ENCODE measurements at places on chromosomes 6 and 20.
A peak's percentile ranks its signal among the peaks of the same experiment; 100 is the strongest.

DNA sequence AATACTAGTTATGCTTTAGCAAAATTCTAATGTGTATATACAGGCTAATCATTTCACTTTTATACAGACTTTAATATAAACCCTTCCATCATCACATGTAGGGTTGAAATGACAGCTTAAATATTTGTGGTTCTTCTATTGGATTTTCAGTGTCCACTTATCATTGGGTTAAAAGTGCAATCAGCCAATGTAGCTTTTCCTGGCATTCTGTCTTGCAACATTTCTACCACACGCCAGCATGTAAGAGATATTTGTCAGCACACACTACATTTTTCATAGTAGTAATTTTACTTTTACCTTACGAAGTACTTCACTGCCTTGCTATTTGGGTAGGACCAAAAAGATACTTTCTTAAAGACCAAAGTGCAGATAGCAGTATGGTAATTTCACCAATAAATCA is 252.0 kb downstream of the TBX18 start:
- DNase-seq, result no peak

DNA sequence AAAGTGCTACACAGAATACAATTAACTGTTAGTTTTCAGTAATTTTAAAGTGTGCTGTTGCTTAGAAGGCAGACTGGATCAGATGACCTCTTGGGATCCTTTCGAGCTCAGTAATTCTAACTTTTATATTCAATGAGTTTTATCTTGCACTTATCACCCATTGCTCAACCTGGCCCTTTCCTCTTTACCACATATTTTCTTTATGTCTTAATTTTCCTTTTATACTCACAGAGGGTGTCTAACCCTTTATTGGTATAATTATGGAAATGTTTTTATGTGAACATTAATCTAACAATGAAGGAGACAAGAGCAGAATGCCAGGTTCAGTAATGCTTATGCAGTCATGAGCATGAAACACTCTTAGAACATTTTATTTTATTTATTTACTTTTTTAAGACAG is 39.7 kb upstream of the CARMIL1 start:
- DNase-seq, result no peak

GRCh38 chr6:111918825-111919224 is 45.6 kb upstream of the FYN start:
- no peak for DNase-seq

GRCh38 chr6:22041797-22042480 is 254.9 kb downstream of the PRL start:
- no peak for DNase-seq

DNA sequence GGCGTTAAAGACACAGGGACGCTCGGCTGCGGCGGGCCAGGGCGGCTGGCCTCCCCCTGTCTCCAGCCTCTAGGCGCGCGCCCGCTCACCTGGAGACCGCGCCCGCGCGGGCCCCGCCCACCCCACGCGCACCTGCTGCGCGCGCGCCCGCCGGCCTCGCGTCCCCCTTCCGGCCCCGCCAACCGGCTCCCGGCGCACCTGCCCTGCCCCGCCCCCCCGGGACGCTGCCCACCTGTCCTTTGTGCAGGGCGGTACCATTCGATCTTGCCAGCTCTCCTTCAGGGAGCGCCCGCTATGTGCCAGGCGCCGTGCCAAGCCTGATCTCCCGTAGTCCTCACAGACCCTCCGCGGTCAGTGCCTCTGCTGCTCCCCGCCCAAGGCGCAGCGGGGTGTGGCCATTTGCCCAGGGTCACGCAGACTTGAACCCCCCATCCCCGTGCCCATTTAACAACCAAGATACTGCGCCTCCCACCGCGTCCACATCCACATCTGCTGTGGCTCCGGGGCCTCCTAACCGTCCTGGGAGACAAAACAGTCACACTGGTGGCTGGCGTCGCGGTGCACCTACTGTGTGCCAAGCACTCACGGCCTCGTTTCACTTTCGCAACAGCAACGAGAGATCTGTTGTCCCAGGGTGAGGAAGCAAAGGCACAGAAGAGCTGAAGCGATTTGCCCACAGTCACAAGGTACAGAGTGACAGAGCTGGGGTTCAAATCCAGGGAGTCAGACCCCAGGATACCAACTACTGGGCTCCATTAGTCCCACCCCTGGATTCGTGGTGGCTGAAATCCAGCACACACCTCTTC is 48.1 kb downstream of the NOL4L start:
- peak; percentile 52 for DNase-seq

- no peak for DNase-seq
These were observed 207.5 kb downstream of the SMOC2 start for GRCh38 chr6:168648240-168649125.

DNA sequence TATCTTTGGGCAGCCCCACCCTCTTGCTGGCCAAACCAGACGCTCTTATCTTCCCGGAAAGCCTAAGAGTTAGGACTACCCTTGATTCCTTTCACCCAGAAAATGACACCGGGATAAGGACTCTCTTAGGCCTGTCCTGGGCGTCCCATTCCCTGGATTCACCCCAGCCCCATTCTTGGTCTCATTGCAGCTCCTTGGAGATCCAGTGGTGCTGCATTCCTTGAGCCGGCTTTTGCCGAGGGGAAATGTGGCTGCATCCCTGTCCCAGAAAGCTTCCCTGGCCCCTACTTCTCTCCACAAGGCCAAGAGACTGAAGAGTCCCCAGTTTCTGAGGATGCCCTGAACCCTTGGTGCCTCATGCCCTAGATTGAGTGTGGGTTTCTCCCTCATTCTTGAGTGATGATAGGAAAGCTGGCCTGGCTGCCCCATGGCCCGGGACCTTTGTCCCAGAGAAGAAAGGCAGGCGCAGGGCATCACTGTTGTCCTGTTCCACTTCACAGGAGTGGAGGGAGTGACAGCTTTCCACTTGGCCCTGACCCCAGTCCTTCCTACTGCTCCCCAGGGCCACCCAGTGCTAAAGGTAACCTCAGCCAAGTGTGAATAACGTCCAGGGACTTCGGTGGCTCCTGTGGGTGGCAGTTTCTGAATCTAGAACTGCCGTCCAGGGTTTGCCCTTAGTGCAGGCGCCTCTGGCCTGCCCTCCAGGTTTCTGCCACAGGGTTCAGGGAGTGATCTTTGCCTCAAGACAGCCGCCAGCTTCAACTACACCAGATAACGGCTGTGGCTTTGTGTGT is 42.7 kb upstream of the MYL9 start:
- no peak for DNase-seq

- DNase-seq, result no peak
These were observed 11.0 kb downstream of the ZBP1 start for GRCh38 chr20:57609086-57609841.

GRCh38 chr6:161554883-161555282 is 281.0 kb upstream of the AGPAT4 start:
- DNase-seq, result no peak

- DNase-seq, result no peak
These were observed 233.6 kb upstream of the SOX4 start for GRCh38 chr6:21359926-21360325.

DNA sequence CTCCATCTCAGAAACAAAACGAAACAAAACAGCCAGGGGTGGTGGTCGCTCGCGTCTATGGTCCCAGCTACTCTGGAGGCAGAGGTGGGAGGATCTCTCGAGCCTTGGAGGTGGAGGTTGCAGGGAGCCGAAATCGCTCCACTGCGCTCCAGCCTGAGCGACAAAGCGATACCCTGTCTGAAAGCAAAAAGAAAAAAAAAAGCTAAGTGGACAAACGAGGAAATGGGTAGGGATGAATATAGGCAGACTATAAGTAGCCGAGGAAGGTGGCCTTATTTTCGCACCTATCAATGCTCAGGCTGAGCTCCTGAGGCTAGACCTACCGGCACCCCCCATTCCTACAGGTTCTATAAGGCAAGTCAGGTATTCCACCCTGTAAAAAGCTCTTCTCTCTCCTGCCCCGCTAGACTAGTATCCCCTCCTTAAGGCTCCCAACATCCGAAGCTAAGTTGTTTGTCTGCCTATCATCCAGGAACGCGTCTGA is 650 bp upstream of the CASP8AP2 start:
- DNase-seq, result no peak

DNA sequence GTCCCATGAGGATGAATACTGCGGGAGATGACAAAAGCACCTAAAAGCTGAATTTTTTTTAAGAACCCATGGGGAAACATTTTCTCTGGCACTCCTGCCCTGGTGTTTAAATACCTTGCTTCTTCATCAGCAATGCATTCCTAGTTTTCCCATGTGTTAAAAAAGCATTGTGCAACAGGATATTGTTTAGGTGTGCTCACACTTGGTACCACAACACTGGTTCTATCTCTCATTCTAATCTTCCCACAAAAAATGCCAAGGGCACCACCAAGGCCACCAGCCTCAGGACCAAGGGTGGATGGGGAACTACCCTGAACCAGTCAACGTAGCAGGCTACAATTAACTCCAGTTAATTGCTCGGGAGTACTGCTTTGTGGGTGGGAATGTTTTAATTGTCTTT is 50.9 kb downstream of the ALDH5A1 start:
- no peak for DNase-seq

DNA sequence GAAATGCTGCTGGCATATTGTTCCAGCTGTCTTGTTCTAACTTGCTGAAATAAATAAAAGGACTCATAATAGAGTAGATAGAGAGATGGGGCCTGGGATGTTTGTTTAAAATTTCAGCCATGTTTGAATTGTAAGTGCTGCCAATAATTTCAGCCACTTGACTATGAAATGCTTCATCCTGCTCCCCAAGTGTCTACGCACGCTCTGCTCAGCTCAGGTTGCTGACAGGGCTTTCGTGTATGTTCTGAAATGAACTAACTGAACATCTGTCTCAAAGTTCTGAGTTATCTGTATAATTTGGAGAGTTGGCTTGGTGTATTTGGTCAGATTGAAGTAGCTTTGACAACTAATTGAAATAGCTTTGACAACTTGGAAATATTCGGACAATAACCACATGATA is 387.8 kb downstream of the BMP2 start:
- DNase-seq, result no peak

DNA sequence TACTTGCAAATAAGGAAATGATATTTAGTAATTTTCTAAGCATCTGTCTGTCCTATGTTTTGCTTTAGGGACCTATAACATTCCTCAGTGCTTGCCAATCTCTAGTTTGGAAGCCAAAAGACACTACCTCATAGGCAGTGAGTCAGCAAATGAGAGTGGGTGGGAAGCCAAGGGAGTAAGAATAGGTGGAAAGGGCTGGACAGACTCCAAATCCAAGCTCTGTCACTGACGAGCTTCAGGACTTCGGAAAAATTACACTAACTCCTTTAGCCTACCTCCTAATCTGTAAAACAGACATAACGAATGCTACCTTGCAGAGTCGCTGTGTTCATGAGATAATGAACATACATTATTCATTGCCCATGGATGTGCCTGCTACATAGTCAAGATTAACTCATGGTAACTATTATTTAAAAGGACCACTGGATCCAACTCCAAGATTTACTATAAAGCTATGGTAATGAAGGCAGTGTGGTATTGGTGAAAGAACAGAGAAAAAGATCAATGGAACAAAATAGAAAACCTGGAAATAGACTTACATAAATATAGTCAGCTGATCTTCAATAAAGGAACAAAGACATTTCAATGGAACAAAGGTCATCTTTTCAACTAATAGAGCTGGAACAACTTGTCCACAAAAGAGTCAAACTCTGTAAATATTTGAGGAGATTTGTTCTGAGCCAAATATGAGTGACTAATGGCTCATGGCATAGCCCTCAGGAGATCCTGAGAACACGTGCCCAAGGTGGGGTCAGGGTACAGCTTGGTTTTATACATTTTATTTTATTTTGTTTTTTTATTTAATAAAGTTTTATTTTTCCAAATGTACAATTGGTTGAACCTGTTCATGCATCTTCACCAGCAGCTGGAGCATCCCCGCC is 64.1 kb downstream of the FAM50B start:
- no peak for DNase-seq

- DNase-seq, result no peak
These were observed 41.6 kb upstream of the FOXP4 start for GRCh38 chr6:41504466-41505121.

GRCh38 chr6:106084106-106084988 is 1.8 kb upstream of the PRDM1 start:
- DNase-seq, result no peak

DNA sequence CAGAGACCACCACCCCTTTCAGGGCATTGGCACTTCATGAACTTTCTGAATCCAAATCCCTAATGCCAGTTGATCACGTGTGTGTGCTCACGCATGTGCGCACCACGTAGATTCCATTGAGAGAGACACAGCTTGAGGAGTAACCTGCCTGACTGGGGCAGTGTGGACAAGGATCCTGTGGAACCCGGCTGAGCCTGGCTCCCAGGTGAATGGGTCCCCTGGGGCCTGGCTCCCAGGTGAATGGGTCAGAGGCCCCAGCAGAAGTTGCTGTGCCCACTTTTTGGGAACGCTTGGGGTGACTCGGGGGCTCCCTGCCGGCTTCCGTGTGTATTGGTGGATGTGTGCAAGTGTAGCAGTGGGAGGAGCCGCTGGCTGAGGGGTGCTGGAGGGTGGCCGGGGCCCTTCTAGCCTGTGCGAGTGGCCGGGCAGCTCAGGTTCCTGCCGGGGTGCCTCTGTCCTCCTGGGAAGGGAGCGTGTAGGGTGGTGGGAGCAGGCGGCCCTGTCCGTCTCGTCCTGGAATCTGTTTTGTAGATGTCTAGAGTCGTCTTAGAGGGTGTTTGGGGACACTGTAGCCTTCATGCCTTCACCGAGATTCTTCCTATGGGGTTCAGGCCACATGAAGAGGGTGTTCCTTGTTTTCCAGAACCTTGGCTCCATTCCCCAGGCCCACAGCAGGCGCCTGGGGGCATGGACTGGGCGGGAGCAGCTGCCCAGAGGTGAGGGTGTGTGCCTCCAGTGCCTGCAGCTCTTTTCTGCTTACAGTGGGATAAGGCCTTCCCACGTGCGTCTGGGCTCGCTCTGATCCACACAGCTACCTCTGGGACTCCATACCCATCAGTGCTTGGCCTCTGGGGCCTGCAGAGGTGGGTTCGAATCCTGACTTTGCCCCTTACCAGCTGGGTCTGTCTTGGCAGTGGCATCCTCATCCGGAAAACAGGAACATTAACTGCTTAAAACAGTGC is 3.2 kb downstream of the RBM38 start:
- DNase-seq, result no peak

DNA sequence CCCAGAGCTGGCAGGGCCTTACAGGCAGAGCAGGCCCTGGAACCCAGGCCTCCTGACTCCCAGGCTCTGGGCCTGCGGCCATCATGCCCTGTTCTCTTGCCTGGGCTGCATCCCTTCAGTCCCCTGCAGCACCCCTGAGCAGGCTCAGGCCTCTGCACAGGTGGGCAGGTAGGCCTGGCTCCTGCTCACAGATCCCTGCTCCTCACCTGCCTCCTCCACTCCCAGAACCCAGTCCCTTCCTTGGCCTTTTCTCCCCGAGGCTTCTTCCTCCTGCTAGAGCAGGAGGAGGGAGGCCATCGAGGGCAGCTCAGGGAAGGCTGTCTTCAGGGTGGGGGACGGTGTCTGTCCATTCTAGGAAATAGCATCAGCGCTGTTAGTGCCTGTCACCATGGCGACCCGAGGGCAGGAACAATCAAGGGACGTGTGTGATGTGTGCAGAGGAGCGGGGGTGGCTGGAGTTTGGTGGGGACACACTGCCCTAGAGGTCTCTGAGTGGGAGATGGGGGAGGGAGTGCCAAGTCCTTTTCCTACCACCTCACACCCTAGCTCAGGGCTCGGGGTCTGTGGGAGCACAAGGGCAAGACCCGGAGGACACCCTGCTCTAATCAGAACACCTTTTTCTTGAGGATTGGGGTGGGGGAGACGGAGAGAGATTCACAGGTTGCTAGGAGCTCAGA is 26.6 kb downstream of the GLP1R start:
- no peak for DNase-seq
